NCI-H226 (cell line): ENCODE measurements at places on chromosomes 1 and 21.
A peak's percentile ranks its signal among the peaks of the same experiment; 100 is the strongest.

- no peak for DNase-seq
These were observed 51.7 kb upstream of the SPOCD1 start for GRCh38 chr1:31867546-31867945.

DNA sequence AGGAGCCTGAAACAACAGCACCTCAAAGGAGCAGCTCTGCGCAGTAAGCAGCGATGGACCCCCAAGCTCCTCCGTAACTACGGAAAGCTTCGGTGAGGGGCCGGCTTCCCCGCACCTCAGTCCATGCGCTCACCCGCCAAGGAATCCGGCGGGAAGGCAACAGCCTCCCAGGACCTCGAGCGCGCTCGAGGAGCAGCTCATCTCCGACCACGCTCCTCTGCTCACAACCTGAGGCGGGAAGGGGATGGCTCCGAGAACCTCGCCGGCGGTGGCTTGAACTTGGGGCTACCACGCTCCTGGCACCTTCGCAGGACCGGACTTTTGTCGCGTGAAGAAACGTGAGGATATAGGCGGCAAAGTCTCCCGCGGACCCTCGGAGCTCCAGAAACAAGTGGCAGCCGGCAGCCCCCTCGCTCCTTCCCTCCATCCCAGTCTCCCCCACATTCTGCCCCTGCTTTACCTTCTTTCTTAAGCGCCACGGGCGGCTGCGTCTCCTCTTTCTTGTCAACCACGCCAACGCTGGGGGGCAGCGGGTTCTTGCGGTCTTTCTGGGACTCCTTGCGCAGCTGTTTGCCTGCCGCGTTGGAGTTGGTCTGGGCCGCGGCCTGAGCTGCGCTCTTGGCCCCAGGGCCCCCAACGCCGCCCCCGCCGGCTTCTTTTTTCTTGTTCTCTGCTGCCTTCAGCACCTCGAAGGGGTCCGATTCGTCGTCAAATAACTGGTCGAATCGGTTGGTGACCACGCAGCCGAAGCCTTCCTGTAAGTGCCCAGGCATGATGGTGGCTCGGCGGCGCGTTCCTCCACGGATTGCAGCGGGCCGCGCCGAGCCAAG is 459 bp downstream of the SERBP1 start:
- DNase-seq, result no peak

GRCh38 chr1:245153552-245154428 is 995 bp upstream of the KIF26B start:
- DNase-seq, result no peak

GRCh38 chr1:18936471-18936813 is 20.0 kb downstream of the IFFO2 start:
- DNase-seq, result no peak

GRCh38 chr21:37700641-37701202 is 215.5 kb downstream of the KCNJ6 start:
- DNase-seq, result peak; percentile 54

DNA sequence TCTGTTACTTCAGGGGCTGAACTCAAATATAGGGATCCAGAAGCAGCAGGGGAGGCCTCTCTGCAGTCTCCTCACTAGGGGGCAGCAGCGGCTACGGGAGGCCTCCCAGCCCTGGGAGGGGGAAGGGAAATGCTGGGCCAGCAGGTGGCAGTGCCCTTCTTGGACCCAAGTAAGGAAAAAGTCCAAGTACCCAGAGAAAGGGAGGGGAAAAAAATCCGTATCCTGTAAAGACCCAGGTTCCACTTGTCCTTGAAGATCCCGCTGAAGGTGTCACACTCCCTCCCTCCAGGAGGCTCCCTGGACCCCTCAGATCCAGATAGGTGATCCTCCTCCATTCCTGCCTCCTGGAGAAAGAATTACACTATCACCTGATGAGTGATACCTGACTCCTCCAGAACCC is 14.1 kb upstream of the NUAK2 start:
- peak; percentile 61 for DNase-seq

GRCh38 chr1:61754545-61754944 is 12.3 kb downstream of the PATJ start:
- DNase-seq, result peak; percentile 30

GRCh38 chr1:44212355-44213221 is 683 bp upstream of the DMAP1 start:
- DNase-seq, result no peak

DNA sequence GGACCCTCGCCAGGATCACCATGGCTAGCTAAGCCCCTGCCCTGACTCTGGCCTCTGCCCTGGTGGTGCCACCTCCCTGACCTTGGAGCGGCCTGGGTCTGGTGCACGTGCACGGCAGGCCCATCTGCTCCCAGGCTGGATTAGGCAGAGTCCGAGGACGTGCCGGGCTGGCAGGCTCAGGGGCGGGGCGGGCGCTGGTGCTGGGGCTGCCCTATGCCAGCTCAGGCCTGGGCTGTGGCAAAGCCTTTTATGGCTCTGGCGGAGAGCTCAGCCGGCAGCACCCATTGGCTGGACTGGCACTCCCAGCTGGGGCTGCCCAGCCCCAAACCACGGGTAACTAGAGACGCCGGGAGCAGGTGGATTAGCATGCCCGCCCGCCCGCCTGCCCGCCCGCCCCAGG is 17.1 kb upstream of the EDN2 start:
- DNase-seq, result no peak

DNA sequence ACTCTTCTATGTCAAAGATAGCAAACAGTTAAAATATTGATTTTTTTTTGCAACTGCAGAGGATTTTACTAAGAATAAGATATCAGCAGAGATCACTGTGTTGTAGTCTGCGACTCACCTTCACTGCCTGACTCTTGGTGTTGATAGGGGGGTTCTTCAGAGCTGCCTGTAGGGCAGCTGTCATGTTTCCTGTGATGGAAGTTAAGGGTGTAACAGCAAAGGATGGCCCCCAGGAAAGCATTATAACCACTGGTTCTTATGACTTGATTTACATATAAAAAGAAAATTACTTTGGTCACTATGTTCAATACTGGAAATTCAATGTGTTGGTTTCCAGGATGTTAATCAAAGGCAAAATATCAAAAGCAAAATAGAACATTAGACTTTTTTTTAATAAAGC is 2.6 kb downstream of the ARPC5 start:
- no peak for DNase-seq

- no peak for DNase-seq
These were observed 97.3 kb upstream of the PAXBP1 start for GRCh38 chr21:32868631-32869454.

DNA sequence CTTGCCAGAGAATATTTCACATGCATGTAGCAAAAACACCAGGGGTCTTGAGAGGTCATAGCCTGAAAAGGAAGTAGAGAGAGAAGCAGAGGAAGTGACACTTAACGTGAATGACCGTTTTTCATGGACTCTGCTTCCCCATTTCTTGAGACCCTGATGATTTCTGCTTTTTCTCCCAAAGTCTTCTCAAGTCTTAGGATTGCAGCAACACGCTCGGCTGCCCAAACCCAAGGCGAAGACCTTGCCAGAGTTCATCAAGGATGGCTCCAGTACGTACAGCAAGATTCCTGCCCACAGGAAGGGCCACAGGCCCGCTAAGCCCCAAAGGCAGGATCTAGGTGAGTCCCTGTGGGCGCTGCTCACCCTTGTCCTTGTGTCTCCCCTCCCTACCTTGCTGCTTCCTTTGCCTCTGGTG is 12.8 kb downstream of the THEMIS2 start:
- no peak for DNase-seq

DNA sequence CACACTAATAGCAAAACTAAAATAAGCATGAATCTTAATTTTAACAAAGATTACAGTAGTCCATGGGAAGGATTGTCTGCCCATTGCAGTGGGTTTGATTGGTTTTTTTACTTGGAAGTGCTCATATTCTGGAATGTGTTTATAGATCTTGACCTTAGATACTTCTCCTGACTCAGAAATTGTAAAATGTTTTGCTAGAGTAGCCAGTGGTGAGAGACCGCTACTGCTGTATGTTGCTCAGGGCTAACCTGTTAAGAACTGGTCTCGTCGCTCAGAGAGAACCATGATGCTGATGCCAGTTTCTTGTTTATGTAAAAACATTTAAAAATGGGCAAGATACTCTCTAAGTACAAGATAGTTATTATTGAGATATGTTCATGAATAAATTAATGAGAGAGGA is 99.9 kb downstream of the ROR1 start:
- no peak for DNase-seq
